Psoas muscle (tissue), 8 donors: ENCODE measurements at places on chromosomes 16 and 17. TPM values are rescaled to one million over a fixed set of nuclear protein-coding genes. Genes with fewer than 3 reads are reported as not detected.
A peak's percentile ranks its signal among the peaks of the same experiment; 100 is the strongest.

- no peak for DNase-seq
Measured at GRCh38 chr16:62022688-62023087, 13.6 kb downstream of the CDH8 start.

TTYH2 gene
- 5.1 TPM for polyA plus RNA-seq

DNA sequence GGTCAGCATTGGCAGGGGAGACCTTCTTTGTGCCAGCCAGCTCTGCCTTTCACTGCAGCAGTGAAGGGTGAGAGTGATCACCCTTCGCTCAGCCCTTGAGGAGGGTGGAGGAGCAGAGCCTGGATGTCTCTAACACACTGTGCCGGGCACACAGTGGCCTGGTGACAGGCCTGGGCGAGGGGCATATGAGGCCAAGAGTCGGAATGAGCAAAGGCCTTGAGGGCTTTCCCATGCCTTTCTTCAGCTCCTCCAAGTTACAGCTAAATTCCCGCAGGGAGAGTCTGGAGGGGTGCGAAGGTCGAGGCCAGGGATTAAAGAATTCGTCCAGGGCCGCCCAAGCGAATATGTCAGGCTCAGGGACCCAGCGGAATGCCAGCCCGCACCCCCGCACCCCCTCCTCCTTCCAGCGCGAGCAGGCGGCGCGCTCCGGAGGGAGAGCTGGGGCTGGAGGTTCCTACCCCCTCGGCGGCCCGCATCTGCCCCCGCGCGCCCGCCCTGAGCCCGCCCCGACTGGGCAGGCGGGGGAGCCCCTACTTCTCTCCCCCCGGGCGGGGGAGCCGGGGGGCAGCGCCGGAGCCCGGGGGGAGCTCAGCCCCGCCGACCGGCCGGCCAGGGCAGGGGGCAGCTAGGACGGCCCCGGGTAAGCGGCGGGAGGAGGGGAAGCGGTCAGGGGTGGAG lies at the start of gene RASL10B:
Gene RASL10B, plus strand, starts transcription at position 401 of the 678 bp plus-strand sequence. CDS start 3,546 bp downstream, outside the sequence.
- DNase-seq = peak; percentile 68

- DNase-seq = no peak
Measured at GRCh38 chr16:7324321-7324720, 8.3 kb upstream of the RBFOX1 start.

- DNase-seq = no peak
Measured at GRCh38 chr17:22492331-22492730, 800.0 kb downstream of the KCNJ18 start.

DNA sequence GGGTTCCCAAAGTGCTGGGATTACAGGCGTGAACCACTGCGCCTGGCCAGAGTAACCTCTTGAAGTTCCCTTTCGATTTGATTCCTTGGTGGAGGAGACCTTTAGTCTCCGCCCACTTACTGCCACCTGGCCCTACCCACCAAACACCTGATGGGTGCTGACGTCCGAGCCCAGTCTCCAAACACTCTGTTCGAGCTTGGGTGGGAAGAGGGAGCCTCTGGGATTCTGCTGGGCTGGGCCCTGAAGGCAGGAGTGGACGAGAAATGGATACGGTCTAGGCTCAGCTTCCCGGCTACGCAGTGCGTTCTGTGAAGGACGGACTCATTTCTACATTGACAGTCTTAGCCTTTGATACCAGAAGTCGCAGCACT lies 870 bp upstream of the ITGA3 start:
- DNase-seq = peak; percentile 53

DNA sequence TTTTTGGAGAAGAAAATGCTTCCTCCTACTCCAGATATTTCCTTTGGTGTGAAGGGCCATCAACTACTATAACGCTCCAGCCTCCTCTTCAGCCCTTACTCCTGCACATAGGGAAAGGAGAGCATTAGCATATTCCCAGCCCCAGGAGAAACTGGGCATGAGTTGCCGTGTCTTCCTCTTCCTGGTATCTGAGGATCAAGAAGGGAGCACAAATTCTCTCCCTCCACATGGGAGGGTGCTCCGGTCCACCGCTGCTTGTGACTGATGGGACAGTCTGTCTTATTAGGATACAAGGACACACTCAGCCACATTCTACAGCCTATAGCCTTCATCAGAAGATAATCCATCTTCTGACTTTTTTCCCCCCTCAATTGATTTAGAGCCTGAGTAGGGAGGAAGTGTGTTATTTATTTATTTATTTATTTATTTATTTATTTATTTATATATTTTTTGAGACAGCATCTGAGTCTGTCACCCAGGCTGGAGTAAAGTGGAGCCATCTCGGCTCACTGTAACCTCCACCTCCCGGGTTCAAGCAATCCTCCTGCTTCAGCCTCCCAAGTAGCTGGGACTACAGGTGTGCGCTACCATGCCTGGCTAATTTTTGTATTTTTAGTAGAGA lies 16.6 kb upstream of the CYB5B start:
- DNase-seq = no peak

KRTAP2-1 gene
- not detected for polyA plus RNA-seq

CLEC18B gene
- not detected for polyA plus RNA-seq
